ENCODE measurements at places on chromosomes 4 and X.
A peak's percentile ranks its signal among the peaks of the same experiment; 100 is the strongest.

- no peak for DNase-seq
These were observed 632.0 kb upstream of the TENM3 start for GRCh38 chr4:181611033-181611711.

DNA sequence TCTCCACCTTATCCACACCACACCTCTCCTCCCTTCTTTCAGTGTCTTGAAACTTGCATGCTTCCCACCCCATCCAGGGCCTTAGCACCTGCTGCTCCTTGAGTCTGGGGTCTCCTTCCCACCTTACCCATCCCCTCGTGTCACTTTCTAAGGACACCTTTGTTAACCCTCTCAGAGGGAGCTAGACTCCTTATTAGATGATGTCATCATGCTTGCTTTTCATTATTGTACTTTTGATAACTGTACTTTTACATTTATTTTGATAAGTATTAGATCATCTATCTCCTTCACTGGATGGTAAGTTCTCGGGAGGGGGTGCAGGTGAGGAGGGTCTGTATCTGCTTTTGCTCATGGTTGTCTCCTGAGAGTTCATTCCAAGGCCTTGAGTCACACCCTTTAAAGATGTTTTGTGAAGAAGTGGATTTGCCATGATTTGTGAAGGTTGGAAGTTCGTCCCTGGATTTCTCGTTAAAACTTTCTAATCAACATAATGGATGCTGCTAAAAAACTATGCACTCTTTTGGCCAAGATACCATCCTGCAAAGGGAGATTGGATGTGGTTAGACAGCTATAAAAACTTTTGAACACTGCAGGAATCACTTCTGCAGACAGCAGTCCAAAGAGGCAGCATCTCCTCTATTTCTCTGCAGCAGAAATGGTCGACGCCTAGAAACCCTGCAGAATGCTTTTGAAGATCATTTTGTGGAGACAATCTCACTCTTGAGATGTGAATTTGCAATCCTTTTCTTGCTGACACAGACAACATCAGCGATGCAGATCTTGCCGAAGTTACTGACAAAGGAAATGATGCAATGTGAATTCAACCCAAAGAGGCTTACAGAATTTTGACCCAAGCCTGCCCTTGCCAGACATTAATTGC is 69.6 kb downstream of the ENPP6 start:
- no peak for DNase-seq

DNA sequence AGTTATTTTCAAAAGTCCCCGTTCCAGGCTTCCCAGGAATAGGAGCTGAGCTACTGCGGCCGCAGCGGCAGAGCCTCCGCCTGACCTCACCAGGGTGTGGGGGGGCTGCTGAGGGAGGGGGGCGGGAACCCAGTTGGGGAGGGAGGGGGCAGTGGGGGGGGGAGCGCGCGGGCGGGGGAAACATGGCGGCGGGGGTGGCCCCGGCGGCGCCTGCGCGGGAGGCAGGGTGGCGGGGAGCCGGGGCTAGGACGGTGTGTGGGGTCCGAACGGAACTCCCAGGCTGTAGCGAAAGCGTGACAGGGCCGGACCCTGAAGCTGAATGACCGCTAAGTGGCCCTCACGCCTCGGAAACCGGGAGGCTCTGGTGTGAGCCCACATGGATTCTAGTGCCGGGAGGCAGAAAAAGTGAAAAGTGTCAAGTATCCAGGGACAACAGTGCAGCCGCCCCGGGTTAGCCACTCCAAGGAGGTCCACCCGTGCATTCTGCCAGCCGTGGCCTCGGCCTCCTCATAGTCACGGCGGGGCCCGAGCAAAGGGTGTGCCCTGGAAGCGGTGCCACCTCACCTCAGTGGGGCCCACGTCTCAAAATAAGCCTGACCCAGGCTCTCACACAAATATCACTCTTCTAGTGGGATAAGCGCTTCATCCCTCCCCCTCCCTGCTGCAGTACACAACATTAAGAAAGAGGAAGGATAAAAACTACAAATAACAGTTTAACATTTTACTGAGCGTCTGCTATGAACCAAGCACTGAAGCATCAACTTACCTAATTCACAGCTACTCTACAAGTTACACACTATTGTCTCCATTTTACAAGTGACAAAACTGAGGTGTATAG is at the start of gene KLHL13:
Gene KLHL13, minus strand, starts transcription at position 98 of the 838 bp plus-strand sequence. CDS start 88,337 bp downstream, outside the sequence.
- peak; percentile 37 for DNase-seq

DNA sequence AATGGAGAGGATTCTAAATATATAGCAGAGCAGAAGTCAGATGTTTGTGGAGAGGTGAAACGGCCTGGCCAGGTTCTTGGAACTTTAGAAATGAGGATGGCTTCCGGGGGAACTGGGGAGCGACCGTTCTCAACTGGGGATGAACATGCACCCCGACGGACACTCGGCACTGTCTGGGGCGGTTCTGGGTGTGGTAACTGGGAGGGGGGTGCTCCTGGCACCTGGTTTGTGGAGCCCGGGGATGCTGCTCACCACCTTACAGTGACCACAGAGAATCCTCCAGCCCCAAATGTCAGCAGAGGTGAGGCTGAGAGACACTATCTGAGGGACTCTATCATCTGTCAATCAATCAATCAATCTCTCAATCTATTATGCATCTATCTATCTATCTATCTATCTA is 69.0 kb upstream of the PPP2R3B start:
- DNase-seq = no peak

DNA sequence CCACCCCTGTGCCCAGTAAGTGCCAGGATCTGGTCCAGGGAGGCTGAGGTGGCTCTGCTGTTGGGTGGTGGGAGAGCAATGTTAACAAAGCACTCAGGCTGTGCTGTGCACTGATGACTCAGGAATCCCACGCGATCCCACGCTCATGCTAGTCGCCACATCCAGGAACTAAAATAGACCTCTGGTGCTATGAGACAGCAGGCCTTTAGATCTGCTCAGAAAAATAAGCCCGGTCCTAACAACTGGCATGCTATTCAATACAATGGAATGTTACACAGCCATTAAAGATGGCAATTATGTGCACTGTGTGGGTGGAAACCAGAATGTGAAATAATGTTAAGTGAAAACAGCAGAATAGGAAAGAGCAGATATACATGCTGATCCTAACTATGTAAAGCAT is 26.0 kb downstream of the ARL13A start:
- DNase-seq = no peak

Measured in CD4-positive, alpha-beta T cell treated with Interleukin-6 for 4 hours (primary cell).